ENCODE measurements at places on chromosomes 7 and 10. TPM values are rescaled to one million over a fixed set of nuclear protein-coding genes. Genes with fewer than 3 reads are reported as not detected.

GIMAP4 gene
- total RNA-seq: 12.3 TPM

GRCh38 chr7:19508124-19508523, 200.7 kb downstream of the POLR1F start:
- H3K27me3 ChIP-seq: no peaks in the 10 kb centered on the region
- H3K4me3 ChIP-seq: no peak overlapping the region
- H3K27ac ChIP-seq: no peak overlapping the region
- no peaks in the 10 kb centered on the region for H3K4me1 ChIP-seq

DNA sequence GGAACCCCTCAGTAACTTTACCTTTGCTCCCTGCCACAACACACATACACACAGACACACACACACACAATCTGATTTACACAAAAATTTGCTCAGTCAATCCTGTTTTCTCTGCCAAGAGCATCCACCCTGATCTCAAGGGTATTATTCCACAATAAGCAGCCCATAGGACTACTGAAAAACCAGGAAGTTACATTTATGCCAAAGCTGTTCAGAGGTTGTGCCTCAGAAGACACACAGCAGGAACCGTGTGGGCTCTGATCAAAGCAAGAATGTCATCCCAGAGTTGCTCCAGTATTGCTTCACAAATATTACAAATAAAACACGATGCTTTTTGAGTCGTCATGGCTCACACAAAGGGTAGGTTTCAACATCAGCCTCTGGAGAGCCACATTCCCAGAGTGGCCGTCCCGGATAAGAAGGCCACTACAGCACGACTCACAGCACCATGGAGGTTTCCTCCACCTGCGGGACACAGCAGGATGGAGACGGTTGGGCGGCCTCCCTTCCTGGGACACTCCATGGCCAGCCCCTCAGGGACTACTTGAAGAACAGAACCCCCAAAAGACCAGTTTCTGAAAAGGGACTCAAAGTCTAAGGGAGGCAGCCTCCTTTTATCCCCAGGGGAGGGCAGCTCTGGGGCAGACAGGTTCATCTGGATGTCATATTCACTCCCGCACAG, 1.6 kb downstream of the AIFM2 start:
- H3K36me3 ChIP-seq: no peaks in the 10 kb centered on the region
- H3K4me1 ChIP-seq: peaks cover 13% of the 10 kb centered on the region
- DNase-seq: no peak
- H3K27me3 ChIP-seq: no peaks in the 10 kb centered on the region

SAP25 gene
- 0.81 TPM for total RNA-seq

LDB3 gene
- 63.8 TPM for total RNA-seq

DNA sequence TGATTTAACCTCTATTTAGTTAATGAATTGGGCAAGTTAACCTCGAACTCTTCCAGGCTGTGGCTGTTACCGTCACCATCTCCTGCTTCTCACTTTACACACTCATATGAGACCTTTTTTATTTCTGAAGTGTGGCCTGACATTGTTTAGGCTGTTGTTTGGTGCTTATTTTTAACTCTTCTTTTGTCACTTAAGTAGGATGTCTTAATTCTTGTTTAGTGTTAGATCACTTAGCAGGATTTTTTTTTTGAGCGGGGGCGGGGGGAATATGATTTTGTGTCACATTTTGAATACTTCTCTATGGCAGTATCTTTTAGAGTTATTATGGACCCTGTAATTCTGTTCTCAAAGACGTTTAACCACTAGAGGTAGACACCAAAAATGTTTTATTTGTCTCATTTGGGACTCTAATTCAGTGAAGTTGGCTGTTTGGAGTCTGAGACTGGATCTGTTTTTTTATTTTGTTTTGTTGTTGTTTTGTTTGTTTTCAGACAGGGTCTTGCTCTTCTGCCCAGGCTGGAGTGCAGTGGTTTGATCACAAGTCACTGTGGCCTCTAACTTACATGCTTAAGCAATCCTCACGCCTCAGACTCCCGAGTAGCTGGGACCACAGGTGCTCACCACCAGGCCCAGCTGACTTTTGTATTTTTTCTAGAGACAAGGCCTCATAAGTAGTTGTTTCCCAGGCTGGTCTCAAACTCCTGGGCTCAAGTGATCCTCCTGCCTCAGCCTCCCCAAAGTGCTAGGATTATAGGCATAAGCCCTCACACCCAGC, 73.5 kb downstream of the CUX1 start:
- no peak overlapping the region for H3K27ac ChIP-seq
- H3K27me3 ChIP-seq: no peaks in the 10 kb centered on the region
- peaks cover 47% of the 10 kb centered on the region for H3K4me1 ChIP-seq

DNA sequence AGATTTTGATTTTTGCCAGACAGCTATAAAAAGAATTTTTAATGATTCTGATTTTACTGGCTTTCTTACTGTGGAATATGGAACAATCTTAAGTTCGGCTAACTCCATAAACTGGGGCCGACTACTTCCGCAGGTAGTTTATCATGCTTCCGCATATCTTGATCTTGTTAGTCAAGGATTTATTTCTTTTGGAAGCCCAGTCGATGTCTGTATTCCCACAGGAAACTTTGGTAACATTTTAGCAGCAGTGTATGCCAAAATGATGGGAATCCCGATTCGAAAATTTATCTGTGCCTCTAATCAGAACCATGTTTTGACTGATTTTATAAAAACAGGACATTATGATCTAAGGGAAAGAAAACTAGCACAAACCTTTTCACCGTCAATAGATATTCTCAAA, 8.1 kb downstream of the THNSL1 start:
- H3K27me3 ChIP-seq: no peaks in the 10 kb centered on the region
- H3K4me3 ChIP-seq: peak overlapping the region; percentile 55
- no peak for DNase-seq
- peak overlapping the region; percentile 68 for H3K27ac ChIP-seq

GRCh38 chr7:95322854-95323253, 1.5 kb downstream of the PON1 start:
- H3K27ac ChIP-seq: no peak overlapping the region
- H3K4me1 ChIP-seq: no peaks in the 10 kb centered on the region
- H3K4me3 ChIP-seq: no peak overlapping the region
- DNase-seq: no peak
- no peaks in the 10 kb centered on the region for H3K27me3 ChIP-seq

GRCh38 chr7:159000859-159001435, 143.7 kb downstream of the VIPR2 start:
- H3K27me3 ChIP-seq: no peaks in the 10 kb centered on the region
- no peak overlapping the region for H3K4me3 ChIP-seq
- H3K27ac ChIP-seq: no peak overlapping the region
- DNase-seq: no peak

- H3K27ac ChIP-seq: no peak overlapping the region
- H3K36me3 ChIP-seq: no peaks in the 10 kb centered on the region
Observed at GRCh38 chr10:53076948-53077347, 304.4 kb upstream of the MBL2 start.

GRCh38 chr7:157479326-157479725, 142.5 kb downstream of the DNAJB6 start:
- DNase-seq: no peak
- H3K27me3 ChIP-seq: no peaks in the 10 kb centered on the region
- no peaks in the 10 kb centered on the region for H3K4me1 ChIP-seq
- H3K4me3 ChIP-seq: no peak overlapping the region

DNA sequence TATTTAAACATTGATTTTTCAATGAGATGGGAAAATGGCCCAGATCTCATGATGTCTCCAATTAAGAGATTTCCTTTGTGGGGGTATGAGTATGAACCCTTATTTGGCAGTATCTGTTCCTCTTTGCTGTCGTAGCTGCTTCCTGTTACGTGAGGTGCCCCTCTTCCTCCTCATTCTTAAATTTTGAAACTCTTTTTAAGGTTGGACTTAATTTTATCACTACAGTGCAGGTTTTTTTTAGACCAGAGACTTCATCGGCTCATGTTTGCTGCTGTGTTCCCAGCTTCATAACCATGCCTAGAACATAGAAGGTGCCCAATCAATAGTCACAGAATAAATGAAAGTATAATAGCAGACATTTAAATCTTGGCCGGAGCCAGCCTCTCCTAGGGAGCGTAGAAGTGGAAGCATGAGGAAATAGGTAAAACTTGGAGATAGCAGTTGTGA, 2.4 kb downstream of the MIOS start:
- H3K4me3 ChIP-seq: peak overlapping the region; percentile 82
- H3K27me3 ChIP-seq: no peaks in the 10 kb centered on the region
- H3K36me3 ChIP-seq: no peaks in the 10 kb centered on the region

DNA sequence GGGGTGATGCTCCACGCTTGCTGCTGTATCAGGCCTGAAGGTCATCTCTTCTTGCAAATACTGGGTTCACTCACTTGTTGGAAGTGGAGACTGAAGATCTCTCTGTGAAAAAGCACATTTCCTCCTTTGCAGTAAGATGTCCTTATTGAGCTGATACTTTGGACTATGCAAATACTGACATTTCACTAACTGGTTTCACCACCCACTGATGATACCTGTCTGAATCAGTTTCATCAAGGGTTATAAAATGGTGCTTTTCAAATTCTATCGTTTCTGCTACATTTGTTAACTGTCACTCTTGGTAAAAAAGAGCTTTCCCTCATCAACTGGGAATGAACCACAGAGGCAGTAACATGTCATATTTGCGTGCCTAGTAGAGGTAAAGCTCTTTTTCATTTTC, 35.5 kb downstream of the RAB19 start:
- DNase-seq: no peak
- no peak overlapping the region for H3K27ac ChIP-seq
- H3K36me3 ChIP-seq: no peaks in the 10 kb centered on the region
- no peak overlapping the region for H3K4me3 ChIP-seq

- H3K27me3 ChIP-seq: no peaks in the 10 kb centered on the region
- H3K4me1 ChIP-seq: no peaks in the 10 kb centered on the region
- H3K27ac ChIP-seq: no peak overlapping the region
- DNase-seq: no peak
- H3K36me3 ChIP-seq: no peaks in the 10 kb centered on the region
- no peak overlapping the region for H3K4me3 ChIP-seq
Observed at GRCh38 chr7:86833360-86833759, 189.7 kb downstream of the GRM3 start.

GRCh38 chr10:9796564-9796963, 1221.1 kb upstream of the CELF2 start:
- H3K4me3 ChIP-seq: no peak overlapping the region
- no peak for DNase-seq
- no peaks in the 10 kb centered on the region for H3K27me3 ChIP-seq
- no peaks in the 10 kb centered on the region for H3K36me3 ChIP-seq
- no peaks in the 10 kb centered on the region for H3K4me1 ChIP-seq
- no peak overlapping the region for H3K27ac ChIP-seq

FAM241B gene
- total RNA-seq: 7.8 TPM

DNA sequence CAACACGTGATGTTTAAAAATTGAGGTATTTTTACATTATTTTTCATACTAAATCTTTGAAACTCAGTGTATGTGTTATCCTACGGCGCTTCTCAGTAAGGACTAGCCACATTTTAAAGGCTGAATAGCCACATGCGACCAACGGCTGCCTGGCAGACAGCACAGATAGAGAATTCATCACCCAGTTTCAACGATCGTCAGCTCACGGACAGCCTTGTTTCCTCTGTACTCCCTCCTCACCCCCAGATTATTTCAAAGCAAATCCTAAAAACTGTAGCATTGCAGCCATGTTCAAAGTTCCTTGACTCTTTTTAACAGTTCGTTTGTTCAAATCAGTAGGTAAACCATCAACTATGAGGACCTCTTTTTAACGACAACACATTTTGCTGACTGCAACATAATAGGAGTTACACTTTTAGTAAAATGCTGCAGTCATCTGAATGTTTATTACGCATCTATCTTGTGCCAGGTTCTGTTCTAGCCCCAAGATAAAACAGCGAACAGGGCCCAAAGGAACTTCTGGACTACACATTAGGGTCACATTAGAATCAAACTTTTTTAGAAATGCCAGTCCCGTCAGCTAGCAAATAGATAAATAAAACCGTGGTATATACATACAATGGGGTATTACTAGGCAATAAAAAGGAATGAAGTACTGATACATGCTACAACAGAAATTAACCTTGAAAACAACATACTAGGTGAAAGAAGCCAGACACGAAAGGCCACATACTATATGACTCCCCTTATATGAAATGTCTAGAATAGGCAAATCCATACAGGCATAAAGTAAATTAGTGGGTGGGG, 5.7 kb downstream of the OSBPL3 start:
- no peak for DNase-seq
- H3K4me1 ChIP-seq: no peaks in the 10 kb centered on the region
- H3K36me3 ChIP-seq: no peaks in the 10 kb centered on the region
- H3K27ac ChIP-seq: no peak overlapping the region
- H3K27me3 ChIP-seq: no peaks in the 10 kb centered on the region

DNA sequence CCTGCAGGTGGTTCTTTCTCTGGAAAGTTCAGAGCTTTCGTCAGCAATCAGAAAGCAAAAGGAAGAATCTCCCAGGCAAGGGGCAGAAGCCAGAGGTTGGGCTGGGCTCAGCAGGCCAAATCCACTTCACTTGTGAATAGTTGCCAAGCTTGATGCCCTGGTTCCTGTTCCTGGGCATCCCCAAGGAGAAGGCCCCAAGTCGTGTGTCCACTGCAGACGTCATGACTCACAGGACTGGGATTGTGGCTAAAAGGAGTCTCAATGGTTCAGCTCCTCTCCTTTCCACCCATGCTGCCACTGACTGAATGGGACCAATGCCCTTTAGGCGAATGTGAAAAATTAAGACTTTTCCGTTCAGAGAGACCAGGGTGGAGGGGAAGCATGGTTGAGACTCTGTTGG, 38.6 kb upstream of the TRIM8 start:
- H3K4me3 ChIP-seq: no peak overlapping the region
- no peaks in the 10 kb centered on the region for H3K27me3 ChIP-seq
- no peaks in the 10 kb centered on the region for H3K36me3 ChIP-seq
- H3K27ac ChIP-seq: no peak overlapping the region
- peaks cover 15% of the 10 kb centered on the region for H3K4me1 ChIP-seq

GRCh38 chr10:102654969-102655368, 10.7 kb downstream of the TRIM8 start:
- H3K4me3 ChIP-seq: no peak overlapping the region
- H3K27ac ChIP-seq: no peak overlapping the region
- H3K27me3 ChIP-seq: no peaks in the 10 kb centered on the region

ARHGEF5 gene
- 6.8 TPM for total RNA-seq

DNA sequence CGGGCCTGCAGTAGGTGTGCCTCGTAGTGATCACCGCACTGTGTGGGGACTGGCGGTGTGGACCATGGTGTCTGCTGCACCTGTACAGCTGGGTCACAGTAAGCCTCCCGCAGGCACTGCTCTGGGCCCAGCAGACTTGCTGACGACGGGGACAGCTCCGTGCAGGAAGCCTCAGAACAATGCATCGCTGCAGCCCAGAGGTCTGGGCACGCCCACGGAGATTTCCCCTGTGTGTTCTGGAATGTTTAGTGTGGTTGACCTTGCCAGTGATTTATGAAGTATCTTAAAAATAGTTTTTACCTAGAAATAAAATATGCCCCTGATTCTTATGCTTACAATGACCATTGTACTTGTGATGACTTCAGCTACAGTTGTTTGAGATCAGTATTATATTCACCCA, 59.1 kb upstream of the ZNF32 start:
- H3K27me3 ChIP-seq: no peaks in the 10 kb centered on the region

DNA sequence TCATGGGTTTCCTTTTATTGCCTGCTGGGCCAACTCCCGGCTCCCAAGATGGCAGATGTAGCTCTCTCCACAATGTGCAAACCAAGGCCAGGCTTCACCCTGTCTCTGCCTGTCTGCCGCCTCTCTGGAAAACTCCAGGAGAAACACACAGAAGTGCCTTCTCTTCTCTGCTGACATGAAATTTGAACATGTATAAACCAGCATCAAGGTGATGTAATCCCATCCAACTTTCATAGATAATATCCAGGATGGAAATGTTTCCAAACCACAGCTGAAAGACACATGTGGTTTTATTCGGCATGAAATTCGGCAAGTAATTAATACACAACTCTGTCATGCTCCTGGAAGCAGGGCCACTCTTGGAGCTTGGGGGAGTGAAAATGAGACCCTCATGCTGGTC, 297.2 kb downstream of the C7orf25 start:
- peaks cover 37% of the 10 kb centered on the region for H3K4me1 ChIP-seq
- no peaks in the 10 kb centered on the region for H3K27me3 ChIP-seq
- no peak for DNase-seq
- H3K27ac ChIP-seq: no peak overlapping the region

All from thoracic aorta (tissue), 2 donors.